ENCODE measurements at places on chromosomes 2 and 18. TPM values are rescaled to one million over a fixed set of nuclear protein-coding genes. Genes with fewer than 3 reads are reported as not detected.

GRCh38 chr18:8003878-8004675 is 437.0 kb downstream of the PTPRM start:
- DNase-seq: no peak

DNA sequence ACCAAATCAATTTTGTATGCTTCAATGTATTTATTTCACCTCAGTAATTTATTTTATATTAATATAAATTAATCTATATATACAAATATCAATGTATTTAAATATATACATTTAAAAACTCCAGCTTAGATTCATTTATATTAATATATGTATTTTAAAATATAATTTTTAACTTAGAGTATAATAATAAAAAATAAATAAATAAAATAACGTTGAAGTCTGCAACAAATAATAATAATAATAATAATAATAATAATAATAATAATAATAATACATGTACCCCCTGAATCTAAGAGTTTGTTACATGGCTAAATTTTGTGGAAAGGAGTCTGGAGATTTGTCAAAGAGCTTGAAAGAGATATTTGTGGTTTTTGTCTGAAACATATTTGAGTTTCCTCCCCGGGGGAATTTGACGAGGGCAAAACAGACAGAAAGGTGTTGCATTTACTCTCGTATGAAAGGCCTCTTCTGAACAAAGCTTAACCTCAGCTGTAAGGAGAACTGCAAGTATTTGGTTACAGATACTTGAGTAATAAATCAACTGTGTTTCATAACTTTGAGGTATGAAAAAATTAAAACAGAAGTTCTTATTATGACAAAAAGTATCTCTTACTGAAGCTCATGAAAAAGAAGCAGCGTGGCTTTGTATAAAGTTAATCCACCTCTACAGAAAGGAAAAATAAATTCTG is 93.4 kb downstream of the CDH19 start:
- DNase-seq: no peak

DNA sequence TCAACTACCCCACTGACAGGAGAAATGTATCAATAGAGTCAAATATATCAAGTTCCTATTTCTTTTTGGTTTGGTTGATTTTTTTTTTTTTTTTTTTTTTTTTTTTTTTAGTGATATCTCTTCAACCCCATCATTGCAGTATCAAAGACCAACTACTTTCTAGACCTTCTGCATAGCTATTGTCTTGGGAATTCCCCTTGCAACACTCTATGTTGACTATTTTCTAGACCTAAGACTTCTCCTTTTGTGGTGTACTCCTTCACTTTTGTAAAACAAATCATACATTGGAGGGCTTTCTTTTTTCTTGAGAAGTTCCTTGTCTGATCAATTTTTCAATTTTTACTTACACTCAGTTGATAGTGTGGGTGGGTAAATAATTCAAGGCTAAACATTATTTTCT is 46.5 kb upstream of the NR4A2 start:
- no peak for DNase-seq

- no peak for DNase-seq
Observed at GRCh38 chr18:50826027-50826426, 6.2 kb upstream of the MRO start.

CD8B2 gene
- total RNA-seq: not detected

GRCh38 chr18:68564961-68565360 is 149.9 kb downstream of the TMX3 start:
- no peak for DNase-seq

GRCh38 chr2:241900251-241901017 is 30.9 kb downstream of the RTP5 start:
- DNase-seq: no peak

TCF23 gene
- total RNA-seq: not detected

- DNase-seq: no peak
Observed at GRCh38 chr2:23454501-23455120, 69.6 kb downstream of the KLHL29 start.

GRCh38 chr2:110867078-110867477 is 134.7 kb downstream of the ACOXL start:
- no peak for DNase-seq

DNA sequence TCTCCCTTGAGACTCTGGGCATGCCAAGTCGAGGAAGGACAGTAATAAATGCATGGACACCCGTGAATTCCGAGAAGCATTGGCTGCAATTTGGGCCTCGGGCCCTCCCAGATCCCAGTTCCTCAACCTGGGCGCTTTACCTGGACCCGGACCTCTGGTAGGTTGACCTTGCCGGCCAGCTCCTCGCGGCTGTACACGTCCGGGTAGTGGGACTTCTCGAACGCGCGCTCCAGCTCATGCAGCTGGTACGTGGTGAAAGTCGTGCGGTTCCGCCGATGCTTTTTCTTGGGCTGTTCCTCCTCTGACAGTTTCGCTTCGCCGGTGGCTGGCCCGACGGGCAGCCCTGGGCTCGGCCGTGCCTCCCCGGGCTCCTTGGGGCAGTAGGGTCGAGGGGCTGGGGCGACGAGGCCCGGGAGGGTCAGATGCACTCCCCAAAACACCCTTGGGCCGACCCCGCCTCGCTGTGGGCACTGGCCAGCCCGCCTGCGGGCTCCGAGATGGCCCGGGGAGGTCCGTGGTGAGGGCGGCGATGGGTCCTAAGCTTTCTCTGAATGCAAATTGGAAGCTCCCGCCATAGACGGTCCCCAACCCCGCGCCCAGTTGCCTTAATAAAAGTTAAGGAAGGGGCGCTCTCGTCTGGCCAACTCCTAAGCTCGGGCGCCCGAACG is 899 bp downstream of the RAX start:
- no peak for DNase-seq

CABYR gene
- total RNA-seq: 34.6 TPM

GRCh38 chr2:31354837-31355236 is 59.7 kb downstream of the XDH start:
- DNase-seq: no peak

DNA sequence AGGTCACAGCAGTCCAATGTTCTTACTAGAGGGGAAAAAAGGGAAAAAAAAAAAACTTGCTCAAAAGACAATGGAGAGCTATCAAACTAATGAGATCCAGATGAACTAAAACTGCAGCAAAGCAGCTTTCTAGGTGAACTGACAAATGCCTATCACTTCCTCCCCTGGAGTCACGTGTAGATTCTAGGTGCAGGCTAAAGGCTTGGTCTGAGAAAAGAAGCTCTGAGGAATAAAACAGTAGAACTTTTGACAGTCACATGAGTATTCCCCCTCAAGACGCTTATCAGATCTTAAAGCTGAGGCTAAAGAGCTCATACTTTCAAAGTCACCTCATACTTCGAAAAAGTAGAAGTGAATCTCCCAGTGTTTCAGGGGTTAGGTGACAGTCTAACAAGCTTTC is 42.3 kb downstream of the SMAD2 start:
- DNase-seq: no peak

SCYGR7 gene
- total RNA-seq: not detected

DNA sequence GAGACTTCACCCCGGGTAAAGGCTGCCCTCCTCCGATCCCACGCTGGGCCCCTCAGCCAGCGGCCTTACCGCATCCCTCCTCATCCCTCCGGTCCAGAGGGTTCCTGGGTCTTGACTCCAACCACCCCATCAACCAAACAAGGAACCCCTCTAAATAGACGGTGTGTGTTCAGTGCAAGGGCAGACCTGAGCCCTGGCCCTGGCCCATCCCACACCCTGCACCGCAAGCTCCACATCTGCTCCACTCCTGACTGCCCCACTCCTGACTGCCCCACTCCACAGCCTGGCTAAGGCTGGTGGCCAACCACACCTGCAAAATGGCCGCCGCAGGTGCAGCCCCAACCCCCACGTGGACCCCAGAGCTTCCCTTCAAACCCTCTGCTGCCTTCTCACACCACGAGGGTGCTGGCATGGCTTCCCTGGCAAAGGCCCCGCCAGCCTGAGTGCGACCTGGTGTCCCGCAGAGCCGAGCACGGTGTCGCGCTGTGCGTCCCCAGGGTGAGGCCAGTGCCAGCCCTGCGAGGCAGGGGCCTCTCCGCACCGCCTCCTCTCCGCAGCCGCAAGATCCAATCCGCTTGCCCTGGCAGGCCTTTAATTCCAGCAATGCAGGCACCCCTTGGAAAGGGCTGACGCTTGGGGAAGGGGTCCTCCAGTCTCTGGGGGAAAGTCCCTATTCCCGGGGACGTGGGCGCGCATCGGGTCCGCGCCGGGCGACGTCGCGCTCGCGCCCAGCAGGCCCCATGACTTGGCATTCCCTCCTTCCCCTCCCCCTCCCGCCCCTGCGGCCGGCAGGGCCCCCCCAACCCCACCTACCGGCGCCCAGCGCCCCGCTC is 1.5 kb downstream of the KIF1A start:
- DNase-seq: no peak

All from occipital lobe (tissue), 3 donors.